Activated naive CD4-positive, alpha-beta T cell treated with anti-CD3 and anti-CD28 coated beads for 36 hours (primary cell): ENCODE measurements at places on chromosomes 3 and 15. TPM values are rescaled to one million over a fixed set of nuclear protein-coding genes. Genes with fewer than 3 reads are reported as not detected.

Gene CBLB
- 78.9 TPM for total RNA-seq

Gene GPR62
- total RNA-seq: not detected

- DNase-seq: no peak
Measured at GRCh38 chr15:41873711-41874110, 20.1 kb downstream of the SPTBN5 start.

DNA sequence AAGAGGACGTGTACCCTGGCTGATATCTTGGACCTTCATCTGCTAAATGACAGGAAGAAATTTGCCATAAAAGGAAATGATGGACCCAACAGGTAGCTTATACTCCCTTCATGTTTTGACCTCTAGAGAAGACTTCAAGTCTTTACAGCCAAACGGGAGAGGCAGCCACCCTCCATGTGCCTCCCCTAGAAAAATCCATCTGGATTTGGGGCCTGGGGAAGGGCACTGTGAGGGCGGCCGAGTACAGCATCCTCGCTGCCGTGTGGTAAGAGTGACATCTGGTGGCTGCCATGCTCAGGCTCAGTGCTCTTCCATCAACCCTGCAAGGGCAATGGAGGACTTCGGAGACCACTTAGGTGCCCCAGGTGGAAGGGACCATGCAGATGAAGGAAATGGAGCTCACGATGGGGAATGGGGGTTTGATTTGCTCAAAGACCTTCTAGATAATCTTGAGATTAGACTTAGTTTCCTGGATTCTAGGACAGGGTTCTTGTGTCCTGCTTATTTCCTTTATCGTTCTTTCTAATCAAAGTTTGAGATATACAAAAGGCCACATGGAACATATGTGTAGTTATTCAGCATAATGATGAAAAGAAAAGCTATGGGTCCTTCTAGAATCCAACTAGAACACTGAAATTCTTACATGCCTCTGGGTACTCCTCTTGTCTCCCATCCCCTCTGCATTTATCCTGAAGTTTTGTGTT is 44.4 kb downstream of the AQP9 start:
- peak; percentile 55 for DNase-seq

- no peak for DNase-seq
Measured at GRCh38 chr3:17811646-17812045, 69.2 kb upstream of the TBC1D5 start.

DNA sequence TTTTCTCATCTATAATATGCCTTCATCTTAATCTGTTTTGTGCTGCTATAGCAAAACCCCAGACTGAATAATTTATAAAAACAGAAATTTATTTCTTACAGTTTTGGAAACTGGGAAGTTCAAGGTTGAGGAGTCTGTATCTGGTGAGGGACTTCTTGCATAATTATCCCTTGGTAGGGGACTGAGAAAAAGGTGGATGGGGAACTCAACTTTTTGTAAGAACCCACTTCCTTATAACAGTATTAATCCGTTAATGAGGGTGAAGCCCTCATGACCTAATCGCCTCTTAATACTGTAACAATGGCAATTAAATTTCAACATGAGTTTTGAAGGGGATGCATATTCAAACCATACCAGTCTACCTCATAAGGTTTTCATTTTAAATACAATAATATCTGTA is 17.4 kb upstream of the MYH15 start:
- no peak for DNase-seq

- no peak for DNase-seq
Measured at GRCh38 chr3:128343287-128344051, 123.2 kb downstream of the DNAJB8 start.

GRCh38 chr3:97971679-97972567 is at the start of gene RIOX2:
Gene RIOX2 (minus strand): TSS chr3:97972431. CDS start chr3:97967593, 4,838 bp downstream.
- DNase-seq: peak; percentile 84

GRCh38 chr3:52524752-52525679 is 8.6 kb downstream of the NT5DC2 start:
- no peak for DNase-seq

GRCh38 chr15:55868707-55869106 is 124.7 kb downstream of the NEDD4 start:
- DNase-seq: no peak
